Smooth muscle cell of the brain vasculature (primary cell): ENCODE measurements at places on chromosomes 4 and X.

- no peak for DNase-seq
Observed at GRCh38 chr4:38785901-38786402, 3.2 kb upstream of the TLR10 start.

DNA sequence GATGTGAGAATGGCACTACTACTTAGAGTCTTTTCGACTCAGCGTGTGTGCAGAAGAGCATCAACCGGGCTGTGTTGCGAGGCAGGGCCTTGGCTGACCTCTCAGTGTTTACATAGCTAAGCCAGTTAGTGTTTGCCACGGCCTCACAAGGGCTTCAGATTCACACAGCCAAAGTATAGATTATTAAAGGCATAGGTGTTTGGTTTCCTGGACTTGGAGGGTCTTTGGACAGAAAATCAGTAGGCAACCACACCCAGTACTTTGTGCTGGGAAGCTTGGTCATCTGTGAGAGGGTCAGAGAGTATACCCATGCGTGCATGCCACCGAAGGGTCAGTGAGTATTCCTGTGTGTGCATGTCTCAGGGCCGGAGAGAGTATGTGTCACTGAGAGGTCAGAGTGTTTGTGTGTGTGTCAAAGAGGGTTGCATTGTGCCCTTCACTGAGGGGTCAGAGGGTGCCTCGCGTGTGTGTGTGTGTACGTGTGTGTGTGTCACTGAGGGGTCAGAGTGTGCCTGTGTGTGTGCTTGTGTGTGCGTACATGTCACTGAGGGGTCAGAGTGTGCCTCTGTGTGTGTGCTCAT is 69.7 kb upstream of the MSANTD1 start:
- no peak for DNase-seq

DNA sequence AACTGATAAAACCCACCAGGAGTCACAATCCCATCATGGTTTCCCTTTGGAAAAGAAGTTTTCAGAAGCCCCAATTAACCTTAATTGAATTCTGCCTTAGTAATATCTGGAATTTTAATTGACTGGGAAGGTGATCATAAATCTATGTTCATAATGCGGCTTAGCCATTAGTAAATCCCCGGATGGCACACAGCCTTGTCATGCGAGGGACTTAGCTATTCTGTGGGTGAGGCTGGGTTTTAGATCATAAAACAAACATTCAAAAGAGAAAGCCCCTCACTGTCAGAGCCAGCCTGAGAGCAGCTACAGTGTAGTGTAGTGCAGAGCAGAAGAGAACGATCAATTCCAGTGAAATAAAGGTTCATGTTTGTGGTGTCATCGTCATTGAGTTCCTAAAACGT is 124.0 kb upstream of the NOCT start:
- DNase-seq: no peak

GRCh38 chr4:25783126-25783525 is 79.7 kb downstream of the SEL1L3 start:
- DNase-seq: no peak

- DNase-seq: no peak
Observed at GRCh38 chrX:16002185-16002584, 121.2 kb upstream of the GRPR start.

DNA sequence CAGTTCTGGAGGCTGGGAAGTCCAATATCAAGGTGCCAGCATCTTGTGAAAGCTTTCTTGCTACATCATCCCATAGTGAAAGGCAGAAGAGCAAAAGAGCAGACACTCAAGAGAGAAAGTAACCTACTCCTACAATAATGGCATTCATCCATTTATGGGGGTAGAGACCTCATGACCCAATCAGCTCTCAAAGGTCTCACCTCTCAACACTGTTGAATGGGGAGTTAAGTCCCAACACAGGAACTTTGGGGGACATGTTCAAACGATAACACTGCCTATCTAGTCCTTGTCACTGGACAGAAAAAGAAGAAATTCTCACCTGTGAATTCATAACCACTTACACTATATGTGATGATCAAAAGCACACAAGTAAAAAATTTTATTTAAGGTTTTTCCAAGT is 6.6 kb upstream of the NFKB1 start:
- no peak for DNase-seq

DNA sequence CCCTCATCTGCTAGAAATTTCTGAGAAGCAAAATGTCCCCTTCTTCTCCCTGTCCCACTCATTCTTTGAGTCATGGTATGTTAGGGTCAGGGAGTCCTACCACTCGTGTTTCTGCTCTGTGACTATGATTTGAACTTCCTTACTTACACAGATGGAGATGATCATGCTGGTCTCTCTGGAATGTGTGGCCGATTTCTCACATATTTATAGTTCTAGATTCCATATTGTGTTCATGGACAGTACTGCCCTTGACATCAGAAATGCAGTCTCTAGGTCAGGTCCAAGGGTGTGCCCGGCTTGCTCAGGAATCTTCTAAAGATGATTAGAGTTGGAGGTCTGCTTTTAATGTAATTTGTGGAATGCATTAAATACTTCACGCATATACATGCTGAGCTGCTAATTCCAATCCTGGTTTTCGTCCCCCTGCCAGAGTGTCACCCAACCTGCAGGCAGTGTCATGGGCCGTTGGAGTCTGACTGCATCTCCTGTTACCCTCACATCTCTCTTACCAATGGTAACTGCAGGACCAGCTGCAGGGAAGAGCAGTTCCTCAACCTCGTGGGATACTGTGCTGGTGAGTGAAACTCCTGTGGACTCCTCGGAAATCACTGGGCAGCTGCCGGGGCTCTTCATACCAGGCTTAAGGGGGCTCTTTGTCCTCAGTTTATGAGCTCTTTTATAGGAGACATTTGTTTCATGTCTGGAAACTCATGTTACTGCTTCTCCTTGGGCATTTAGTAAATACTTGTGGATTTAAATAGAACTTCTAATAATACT is 214.1 kb upstream of the ANXA3 start:
- DNase-seq: no peak

DNA sequence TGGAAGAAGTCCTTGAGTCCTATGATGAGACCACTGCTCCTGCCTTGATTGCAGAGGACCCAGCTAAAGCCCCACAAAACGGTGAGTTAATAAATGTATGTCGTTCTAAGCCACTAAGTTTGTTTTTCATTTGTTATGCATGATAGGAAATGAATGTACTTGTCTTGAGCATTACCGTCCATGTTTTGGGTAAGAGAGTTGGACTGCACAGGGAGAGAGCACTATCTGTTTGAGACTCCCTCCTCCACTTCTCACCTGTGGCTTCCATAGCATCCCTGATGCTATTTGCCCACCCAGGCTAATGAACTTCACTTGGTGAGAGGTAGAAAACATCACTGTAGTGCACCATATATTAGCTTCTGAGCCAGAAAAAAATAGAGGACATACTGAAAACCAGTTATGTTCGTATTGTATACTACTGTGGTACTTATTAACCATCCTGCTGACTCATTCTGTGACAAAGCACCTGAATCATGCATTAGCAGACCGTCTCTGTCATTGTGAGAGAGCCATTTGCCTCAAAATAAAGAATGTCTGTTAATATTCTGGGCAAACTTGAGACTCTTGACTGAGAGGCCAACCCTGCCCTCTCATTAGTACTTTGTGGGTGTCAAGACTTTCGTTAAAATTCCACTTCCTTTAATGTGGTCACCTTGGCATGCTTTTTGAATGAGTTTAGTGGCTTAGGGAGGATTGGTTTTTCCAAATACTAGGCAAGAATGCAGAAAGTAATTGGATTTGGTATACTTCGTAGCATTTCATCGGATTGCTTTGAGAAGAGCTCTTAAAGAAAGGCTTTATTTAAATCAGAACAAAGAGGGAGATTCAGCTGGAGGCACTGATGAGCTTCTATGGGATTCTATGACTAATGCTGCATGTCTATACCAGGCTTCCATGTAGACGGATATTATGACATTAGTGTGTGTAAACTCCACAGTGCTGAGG is 99.3 kb upstream of the GRPR start:
- no peak for DNase-seq

- DNase-seq: no peak
Observed at GRCh38 chrX:138859421-138859820, 147.9 kb upstream of the FGF13 start.

- no peak for DNase-seq
Observed at GRCh38 chr4:139443661-139444060, 10.3 kb upstream of the RAB33B start.

- DNase-seq: no peak
Observed at GRCh38 chr4:9703391-9703790, 78.0 kb upstream of the DRD5 start.

DNA sequence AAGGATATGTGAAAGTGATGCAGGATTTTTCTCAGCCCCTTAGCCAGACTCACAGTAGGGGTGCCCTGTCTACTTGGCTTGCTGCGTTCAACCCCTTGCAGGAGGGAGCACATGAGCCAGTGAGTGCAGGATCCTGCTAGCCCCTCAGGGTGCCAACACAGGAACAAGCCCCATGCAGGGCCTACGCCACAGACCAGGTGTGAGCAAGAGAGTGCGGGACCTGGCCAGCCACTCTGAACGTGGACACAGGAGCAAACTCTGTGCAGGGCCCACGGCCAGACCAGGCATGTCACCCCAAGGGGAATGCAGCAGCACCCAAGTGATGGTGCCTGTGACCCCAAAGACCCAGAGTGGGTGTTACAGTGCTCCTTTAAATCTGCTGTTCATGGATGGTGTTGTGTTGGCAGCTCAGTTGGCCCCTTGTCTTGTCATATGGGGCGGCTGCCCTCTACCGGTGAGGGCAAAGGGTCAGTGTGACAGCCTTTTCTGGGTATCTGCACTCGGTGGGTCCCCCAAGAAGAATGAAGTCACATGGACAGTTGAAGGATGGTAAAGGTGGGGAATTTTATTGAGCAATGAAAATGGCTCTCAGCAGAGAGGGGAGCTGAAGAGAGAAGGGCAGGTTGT is 188.4 kb upstream of the MAOA start:
- no peak for DNase-seq

- DNase-seq: no peak
Observed at GRCh38 chr4:78584863-78585547, 33.4 kb downstream of the ANXA3 start.

- peak; percentile 2 for DNase-seq
Observed at GRCh38 chrX:120560405-120560841, 339 bp downstream of the CUL4B start.
